ENCODE measurements at places on chromosomes 7 and 10.

GRCh38 chr10:60367024-60367423 is 22.7 kb downstream of the ANK3 start:
- DNase-seq = peak; percentile 52

DNA sequence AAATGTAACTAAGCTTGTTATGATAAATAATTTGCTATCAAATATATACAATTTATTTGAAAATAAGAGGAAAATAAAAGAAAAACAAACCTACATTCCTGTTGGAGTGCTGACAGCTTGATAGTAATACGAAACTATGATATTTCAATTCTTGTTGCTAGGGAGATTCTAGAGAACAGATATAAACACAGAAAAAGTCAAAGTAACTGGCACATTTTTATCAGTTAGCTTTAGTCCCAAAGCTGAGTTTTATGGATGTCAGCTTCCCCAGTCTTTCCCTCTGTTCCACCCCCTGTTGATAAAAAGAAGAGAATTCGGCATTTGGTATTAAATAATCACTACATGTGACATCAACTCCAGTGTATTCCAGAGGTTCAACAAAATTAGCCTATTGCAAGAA is 1134.0 kb downstream of the XPNPEP1 start:
- DNase-seq = no peak

GRCh38 chr10:110387983-110388686 is 83.4 kb upstream of the SMNDC1 start:
- no peak for DNase-seq

DNA sequence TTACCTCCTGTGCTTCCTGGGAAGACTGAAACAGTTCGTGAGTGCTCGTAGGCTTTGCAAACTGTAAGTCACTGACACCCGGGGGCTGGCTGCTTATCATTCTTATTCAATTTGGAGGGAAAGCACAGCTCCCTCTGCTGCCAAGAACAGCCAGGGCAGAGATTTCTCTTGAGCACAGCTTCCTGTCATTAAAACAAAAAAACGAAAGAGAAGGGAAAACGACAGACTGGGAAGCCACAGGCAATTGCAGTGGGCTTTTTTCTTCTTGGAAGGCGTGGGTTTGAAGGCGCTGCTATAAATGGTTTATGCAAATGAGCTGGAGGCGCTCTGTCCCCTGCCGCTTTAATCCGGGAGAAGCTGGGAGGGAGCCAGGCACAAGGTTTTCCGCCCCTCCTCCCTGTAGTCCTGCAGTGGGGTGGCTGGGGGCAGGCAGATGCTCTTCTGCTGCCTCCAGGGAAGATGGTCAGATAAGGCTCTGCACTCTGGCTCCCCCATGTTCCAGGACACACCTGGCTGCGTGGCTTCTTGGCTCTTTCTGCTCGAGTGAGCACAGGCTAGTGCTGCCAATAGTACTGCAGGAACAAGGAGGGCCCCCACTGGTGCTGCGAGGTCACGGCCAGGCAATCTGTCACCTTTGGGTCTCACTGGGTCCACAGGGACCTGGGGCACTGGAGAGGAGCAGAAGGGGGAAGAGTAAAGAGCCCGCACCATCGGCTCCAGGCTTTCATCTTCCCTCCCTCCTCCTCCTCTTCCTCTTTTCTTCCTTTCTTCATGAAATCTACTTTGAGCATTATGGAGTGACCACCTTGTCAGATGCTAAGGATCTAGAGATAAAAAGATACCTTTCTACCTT is 49.5 kb downstream of the NEURL1 start:
- peak; percentile 64 for DNase-seq

DNA sequence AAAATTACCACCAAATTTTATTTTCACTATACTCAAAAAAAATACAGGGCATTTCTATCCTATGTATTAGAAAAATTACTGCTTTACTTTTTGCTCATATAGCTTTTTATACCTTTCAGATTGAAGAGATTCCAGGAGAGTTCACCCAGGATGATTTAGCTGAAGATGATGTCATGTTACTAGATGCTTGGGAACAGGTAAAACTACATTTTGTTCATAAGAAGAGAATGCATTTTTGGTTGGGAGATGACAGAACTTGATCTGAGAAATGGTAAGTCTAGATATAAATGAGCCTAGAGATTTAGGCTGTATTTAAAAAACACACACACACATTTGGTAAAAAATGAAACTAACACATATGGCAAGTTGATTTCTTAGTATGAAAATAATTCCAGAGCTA is 38.1 kb upstream of the ARL4A start:
- DNase-seq = no peak

DNA sequence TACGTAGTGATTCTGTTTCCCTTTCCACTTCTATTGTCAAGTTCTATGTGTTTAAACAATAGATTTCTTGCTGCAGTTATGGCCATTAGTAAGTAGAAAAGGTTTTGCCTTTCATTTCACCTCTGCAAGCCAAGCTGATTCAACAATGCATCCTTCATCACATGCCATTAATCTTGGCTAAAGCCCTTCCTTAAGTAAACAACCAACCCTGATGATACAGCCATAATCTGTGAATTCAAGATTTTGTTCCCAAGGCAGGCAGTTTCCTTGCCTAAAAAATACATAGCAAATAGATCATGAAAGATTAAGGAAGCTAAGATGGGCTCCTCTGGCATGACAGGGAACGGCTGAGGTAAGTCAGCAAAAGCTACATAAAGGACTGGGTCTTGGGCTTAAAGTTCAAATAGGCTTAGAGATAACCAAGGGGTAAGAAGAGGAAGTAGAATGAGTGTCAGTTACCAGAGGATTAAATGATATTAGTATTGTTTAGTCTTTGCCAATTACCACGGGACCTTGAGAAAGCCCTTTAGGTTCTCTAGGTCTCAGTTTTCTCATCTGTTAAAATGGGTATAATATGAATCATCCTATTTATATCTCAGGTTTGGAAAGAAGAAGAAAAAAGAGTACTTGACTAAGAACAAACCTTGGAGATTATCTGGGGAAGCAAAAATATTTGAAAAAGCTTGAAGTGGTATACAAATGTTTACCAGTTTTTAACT is 35.9 kb upstream of the ANK3 start:
- no peak for DNase-seq

GRCh38 chr7:106569500-106569929 is 91.4 kb downstream of the CCDC71L start:
- DNase-seq = no peak

All from head of caudate nucleus (tissue), 42 donors.